Mesothelial cell of epicardium (in vitro differentiated cells): ENCODE measurements at places on chromosomes 5 and 9. TPM values are rescaled to one million over a fixed set of nuclear protein-coding genes. Genes with fewer than 3 reads are reported as not detected.

DNA sequence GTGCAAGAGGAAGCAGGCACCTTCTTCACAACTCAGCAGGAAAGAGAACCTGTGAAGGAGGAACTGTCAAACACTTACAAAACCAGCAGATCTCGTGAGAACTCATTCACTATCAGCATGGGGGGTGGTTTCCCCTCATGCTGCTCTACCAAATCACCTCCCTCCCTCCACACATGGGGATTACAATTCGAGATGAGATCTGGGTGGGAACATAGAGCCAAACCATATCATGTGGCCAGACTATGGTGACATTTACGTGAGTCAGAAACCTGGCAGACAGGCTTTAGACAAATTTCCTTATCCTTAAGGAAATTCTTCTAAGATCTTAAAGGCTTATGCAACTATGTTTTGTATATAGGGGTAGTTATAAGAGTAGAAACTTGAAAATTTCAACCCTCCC, 8.7 kb upstream of the AOPEP start:
- DNase-seq: no peak

The DDX46 gene
- total RNA-seq: 61.3 to 64.9 TPM (median 61.7 TPM) in 3 replicates

DNA sequence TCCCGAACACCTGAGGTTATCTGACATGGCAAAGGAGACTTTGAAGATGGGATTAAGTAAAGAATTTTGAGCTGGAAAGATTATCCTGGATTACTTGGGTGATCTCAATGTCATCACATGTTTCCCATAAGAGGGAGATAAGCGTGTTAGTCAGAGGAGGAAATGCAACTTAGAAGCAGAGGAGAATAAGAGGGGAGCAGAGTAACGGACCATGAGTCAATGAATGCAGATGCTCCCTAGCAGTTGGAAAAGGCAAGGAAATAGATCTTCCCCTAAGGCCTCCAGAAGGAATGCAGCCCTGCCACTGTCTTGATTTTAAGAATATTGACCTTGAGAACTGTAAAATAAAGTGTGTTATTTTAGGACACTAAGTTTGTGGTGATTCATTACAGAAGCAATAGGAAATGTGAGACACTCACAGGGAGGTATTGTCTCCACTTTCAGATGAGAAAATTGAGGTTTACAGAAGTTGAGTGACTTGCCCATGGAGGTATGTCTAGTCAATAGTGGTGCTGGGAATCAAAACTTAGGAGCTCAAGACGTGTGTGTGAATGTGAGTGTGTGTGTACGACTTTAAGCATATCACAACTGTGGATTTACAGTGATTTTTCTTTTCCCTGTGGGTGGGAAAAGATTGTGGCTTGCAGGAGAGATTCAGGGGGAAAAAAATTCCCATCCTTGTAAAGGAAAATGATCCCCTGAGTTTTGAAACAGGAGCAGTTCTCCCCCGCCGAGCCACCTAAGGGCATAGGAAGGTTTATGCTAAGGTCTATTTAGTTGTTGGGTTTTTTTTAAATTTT, 125.3 kb downstream of the TRIM32 start:
- DNase-seq: no peak

The OR1L6 gene
- not detected in 3 replicates for total RNA-seq

- no peak for DNase-seq
These were observed 199.3 kb downstream of the DMRTA1 start for GRCh38 chr9:22645893-22646292.

DNA sequence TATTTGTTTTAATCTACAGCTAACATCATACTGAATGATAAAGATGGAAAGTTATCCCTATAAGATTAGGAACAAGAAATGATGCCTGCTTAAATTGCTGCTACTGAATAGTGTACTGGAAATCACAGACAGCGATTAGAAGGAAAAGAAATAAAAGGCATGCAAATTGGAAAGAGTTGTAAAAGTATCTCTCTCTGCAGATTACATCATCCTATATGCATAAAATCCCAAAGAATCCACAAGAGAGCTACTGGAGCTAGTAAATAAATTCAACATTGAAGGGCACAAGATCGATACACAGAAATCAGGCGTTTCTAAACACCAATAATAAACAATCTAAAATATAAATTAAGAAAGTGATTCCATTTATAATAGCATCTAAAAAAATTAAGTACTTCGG, 75.3 kb upstream of the SIMC1 start:
- DNase-seq: no peak

The OTP gene
- not detected in 3 replicates for total RNA-seq

DNA sequence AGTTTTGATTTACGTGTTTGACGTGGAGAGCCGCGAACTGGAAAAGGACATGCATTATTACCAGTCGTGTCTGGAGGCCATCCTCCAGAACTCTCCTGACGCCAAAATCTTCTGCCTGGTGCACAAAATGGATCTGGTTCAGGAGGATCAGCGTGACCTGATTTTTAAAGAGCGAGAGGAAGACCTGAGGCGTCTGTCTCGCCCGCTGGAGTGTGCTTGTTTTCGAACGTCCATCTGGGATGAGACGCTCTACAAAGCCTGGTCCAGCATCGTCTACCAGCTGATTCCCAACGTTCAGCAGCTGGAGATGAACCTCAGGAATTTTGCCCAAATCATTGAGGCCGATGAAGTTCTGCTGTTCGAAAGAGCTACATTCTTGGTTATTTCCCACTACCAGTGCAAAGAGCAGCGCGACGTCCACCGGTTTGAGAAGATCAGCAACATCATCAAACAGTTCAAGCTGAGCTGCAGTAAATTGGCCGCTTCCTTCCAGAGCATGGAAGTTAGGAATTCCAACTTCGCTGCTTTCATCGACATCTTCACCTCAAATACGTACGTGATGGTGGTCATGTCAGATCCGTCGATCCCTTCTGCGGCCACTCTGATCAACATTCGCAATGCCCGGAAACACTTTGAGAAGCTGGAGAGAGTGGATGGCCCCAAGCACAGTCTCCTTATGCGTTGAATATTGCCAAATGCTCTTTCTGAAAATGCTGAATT, 850 bp downstream of the RRAGA start:
- DNase-seq: no peak

- DNase-seq: no peak
These were observed 244.6 kb downstream of the KIF4B start for GRCh38 chr5:155258161-155258560.

- no peak for DNase-seq
These were observed 578.4 kb downstream of the SLCO4C1 start for GRCh38 chr5:101717721-101718120.

DNA sequence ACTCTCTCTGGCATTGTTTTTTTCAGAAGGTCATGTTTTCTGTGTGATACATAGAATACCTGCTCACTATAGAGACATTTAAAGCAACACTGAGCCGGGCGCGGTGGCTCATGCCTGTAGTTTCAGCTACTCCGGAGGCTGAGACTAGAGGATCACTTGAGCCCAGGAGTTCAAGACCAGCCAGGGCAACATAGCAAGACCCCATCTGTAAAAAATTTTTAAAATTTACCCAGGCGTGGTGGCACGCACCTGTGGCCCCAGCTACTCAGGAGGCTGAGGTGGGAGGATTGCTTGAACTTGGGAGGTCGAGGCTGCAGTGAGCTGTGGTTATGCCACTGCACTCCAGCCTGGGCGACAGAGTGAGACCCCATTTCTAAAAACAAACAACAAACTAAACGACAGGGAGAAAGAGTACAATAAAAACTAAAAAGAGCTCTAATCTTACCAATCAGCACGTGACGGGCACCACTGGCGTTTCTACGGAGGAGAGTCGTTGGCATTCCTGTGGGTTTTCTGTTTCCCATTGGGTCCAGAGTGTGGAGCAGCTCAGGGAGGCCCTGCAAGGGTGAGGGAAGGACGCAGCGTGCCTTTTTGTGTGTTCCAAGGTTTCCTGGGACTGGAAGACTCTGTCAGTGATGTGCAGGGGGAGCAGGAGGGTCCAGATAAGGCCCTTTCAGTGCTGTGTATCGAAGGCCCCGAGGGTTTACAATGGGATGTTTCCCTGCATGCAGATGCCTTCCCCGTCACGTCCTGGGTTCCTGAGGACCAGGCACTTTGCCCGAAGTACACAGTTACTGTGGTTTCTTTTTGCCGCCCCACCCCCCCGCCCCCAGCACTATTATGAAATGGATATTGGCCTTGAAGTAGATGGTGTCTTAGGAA, 7.2 kb upstream of the RNU6ATAC start:
- no peak for DNase-seq

DNA sequence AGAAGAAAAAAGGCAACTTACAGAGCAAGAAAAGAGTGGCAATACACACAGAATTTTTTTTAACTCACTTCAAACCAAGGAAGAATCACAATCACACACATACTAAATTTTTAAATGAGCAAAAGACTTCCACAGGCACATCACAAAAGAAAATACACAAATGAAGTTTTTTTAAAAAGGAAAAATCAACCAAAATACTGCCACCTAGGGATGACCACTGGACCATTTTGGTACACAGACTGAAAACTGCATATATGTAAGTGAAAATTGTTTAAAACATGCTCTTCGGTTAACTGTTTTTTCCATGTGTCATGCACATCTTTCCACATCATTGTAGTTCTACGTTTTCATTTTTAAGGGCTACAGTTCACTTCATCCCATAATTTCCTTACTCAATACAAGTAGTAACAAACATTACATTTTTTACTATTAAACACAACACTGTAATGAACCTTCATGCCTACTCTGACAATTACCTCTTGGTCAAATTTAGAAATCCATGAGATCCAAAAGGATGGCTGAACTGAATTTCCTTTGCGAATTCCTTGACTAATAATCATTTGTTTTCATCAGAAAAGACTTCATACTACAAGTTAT, 79.0 kb downstream of the FBXW11 start:
- DNase-seq: no peak

The FOXI1 gene
- total RNA-seq: not detected in 3 replicates

DNA sequence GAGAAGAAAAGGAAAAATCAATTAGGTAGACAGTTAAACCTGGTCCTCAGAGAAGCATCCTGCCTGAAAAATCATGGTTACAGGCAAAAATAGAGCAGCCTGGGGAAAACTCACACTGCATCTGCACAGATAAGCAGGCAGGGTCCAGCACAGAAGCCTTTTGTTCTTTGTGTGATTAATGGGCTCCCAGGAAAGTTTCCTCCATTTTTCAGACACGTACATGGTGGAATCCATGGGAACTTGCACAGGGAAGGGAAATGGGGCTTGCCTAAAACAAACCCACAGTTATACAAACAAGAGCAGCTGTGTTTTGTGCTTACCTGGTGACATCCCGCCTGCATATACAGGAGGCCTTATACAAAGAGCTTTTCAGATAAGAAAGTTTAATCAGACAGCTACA, 243.9 kb upstream of the ATP10B start:
- no peak for DNase-seq

- DNase-seq: no peak
These were observed 7.1 kb downstream of the NEK6 start for GRCh38 chr9:124264823-124265233.

DNA sequence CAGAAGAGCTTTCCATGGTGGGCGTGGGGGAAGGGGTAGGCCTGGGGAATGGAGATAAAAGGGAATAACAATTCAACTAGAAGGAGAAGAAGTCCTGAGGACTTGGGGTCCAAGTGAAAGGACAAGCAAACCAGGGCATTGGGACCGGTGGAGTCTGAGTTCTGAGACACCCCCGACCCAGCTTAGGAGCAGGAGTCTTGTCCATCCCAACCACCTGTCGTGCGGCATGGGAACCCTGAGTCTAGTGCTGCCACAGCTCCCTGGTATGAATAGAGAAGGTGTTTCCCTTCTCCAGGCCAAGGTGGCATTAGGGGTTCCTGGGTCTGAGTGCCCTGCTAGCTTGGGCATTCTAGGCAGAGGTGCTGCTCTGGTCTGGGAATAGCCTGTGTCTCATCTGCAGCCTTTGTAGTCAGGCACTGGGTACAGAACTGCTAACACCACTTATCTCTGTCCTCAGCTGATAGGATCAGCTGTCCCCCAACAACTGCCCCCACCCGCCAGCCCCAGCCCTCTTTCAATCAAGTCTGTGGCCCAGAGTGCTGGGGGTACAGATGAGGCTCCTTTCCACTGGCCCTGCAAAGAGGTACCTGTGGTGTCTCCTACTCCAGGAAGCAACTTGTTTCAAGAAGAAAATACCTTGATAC, 9.9 kb downstream of the HNRNPAB start:
- DNase-seq: no peak

GRCh38 chr9:81410201-81410600, 279.1 kb downstream of the TLE1 start:
- DNase-seq: no peak

The SPZ1 gene
- total RNA-seq: not detected in 3 replicates

DNA sequence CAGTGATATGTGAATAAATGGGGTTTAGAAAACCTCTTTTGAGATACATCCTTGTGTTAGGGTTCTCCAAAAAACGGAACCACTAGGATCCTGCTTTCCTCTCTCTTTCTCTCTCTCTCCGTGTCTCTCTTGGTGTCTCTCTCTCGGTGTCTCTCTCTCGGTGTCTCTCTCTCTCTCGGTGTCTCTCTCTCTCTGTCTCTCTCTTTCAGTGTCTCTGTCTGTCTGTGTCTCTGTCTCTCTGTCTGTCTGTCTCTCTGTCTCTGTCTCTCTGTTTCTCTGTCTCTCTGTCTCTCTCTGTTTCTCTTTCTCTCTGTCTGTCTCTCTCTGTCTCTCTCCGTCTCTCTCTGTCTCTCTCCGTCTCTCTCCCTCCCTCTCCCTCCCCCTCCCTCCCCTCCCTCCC, 7.8 kb upstream of the TEX48 start:
- no peak for DNase-seq

The FBLL1 gene
- 0.80 to 0.95 TPM (median 0.81 TPM) in 3 replicates for total RNA-seq

GRCh38 chr5:146116361-146116760, 11.0 kb upstream of the PLAC8L1 start:
- DNase-seq: no peak

- DNase-seq: no peak
These were observed 131.4 kb downstream of the FAM114A2 start for GRCh38 chr5:153907170-153907775.

DNA sequence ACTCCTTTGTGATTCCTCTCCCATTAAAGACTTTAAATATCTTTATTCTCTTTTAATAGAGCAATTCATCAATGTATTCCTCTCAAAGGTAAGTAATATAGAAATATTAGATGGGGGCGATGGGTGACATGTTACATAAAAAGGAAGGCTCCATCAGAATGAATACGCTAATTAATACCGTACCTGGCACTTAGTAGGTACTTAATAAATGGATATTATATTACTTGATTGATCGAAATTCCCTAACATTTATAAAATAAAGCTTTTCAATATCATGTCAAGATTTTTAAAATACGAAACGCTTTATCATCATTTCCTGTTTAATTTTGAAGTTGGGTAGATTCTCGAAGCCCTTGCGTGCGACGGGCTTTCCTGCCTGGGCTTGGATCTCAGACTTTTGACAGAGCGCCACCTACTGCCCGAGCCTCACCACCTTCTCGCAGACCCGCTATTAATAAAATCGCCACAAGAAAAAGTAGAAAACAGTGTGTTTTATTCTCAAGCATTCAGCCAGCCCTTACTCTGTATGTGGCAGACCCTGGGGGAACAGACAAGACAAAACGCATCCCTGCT, 99.4 kb downstream of the C5orf15 start:
- peak; percentile 45 for DNase-seq

- DNase-seq: no peak
These were observed 135.4 kb upstream of the CKMT2 start for GRCh38 chr5:81097713-81098112.

GRCh38 chr9:121246821-121247561, 21.0 kb upstream of the GSN start:
- no peak for DNase-seq

- no peak for DNase-seq
These were observed 65.6 kb downstream of the GNA14 start for GRCh38 chr9:77582525-77582924.
